MCF 10A (cell line): ENCODE measurements at places on chromosomes 3 and 15. TPM values are rescaled to one million over a fixed set of nuclear protein-coding genes. Genes with fewer than 3 reads are reported as not detected.

Gene DNASE1L3
- total RNA-seq = not detected in 2 replicates

Gene ARPP21
- not detected in 2 replicates for total RNA-seq

GRCh38 chr3:49570028-49570654 lies 15.9 kb downstream of the BSN start:
- no peak for DNase-seq

Gene DHFR2
- total RNA-seq = 3.4 and 5.0 TPM in 2 replicates

GRCh38 chr3:39668420-39668819 lies 141.0 kb upstream of the MYRIP start:
- DNase-seq = peak; percentile 73

Gene PLA2G4E
- total RNA-seq = 0.07 and 0.12 TPM in 2 replicates

- no peak for DNase-seq
Measured at GRCh38 chr3:42688487-42689420, 3.4 kb downstream of the KLHL40 start.

Gene SLC25A36
- 71.2 and 75.0 TPM in 2 replicates for total RNA-seq

DNA sequence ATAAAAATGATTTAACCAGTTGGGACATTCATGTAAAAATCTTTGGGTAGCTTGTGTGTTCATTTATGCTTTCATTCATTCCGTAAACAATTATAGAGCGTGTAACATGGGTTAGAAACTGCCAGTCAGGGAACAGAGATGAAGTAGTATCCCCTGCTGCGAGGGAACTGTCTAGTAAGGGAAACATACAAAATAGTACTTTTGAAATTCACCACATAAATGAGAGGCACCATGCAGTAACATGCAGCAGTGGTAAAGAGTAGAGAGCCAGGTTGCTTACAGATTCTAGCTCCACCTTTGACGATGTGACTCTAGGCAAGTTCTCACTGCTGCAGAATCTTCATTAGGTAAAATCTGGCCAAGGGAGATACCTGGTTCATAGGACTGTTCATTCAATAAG lies 938 bp downstream of the DZIP3 start:
- no peak for DNase-seq

DNA sequence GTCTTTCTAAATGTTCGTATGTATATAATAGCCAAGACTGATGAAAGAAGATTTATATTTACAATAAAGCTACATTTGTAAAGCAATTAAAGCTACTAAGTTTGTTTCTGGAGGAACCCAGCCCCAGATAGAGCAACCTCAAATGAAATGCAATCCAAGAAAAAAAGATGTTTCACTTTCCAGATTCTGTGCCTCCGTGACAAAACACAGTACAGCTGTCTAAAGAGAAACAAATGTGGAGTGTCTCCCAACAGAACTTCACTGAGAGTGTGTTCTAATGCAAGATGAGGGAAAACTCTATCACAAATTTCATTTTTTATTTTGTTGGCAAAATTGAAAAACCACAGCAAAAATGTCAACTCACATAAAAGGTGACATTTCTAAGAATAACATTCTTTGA lies 317.0 kb downstream of the OCA2 start:
- no peak for DNase-seq

Gene CPN2
- total RNA-seq = not detected in 2 replicates

Gene SLC15A2
- total RNA-seq = 0.79 and 1.5 TPM in 2 replicates

DNA sequence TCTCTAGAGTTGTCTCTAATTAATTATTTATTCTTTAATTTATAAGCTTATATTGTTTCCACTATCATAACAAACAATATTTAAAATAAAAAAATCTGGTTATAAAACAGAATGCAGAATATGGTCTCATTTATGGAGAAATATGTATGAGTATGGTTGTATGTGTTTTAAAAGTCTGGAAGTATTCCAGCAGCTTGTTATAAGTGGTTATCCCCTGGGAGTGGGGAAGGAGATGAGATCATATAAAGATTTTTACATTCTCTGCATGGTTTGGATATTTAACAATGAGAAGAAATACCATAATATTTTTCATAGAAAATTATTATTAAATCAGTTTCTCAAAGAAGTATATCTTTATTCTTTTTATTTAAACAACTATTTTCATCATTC lies 135.4 kb upstream of the MB21D2 start:
- DNase-seq = no peak

DNA sequence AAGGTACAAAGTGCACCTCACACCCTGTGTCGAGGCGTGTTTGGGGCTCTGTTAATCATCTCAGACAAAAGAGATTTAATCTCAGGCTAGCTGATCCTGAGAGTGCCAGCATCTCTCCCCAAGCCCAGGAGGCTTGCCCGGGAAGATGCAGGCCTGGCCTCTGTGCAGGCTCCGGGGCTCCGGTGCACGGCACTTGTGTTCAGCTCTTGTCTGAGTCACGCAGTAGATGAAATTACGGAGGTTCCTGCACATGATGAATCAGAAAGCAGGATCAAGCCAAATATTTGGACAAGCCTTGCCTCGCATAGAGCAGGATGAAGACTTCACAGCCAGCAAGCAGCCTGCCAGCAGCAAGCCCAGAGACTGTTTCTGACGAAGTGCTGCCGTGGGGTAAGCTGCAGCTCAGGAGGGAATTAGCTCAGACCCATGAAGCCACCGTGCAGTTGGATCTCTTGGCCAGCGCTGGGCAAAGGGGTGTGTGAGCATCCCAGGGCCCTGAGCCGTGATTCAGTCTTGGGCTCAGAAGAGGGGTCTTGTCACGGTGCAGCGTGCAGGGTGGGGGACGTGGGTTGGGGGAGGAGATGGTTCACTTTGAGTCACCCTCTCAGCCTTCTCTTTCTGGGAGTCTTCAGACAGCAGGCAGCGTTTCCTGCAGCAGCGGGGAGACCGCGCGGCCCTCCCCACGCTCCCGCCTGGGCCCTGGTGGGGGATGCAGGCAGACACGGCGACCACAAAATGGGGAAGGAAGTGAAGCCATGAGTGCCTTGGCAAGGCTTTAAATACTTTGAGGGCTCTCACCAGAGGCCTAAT lies 89.2 kb upstream of the MEF2A start:
- peak; percentile 97 for DNase-seq

Gene WNT5A
- total RNA-seq = 9.5 and 14.5 TPM in 2 replicates

DNA sequence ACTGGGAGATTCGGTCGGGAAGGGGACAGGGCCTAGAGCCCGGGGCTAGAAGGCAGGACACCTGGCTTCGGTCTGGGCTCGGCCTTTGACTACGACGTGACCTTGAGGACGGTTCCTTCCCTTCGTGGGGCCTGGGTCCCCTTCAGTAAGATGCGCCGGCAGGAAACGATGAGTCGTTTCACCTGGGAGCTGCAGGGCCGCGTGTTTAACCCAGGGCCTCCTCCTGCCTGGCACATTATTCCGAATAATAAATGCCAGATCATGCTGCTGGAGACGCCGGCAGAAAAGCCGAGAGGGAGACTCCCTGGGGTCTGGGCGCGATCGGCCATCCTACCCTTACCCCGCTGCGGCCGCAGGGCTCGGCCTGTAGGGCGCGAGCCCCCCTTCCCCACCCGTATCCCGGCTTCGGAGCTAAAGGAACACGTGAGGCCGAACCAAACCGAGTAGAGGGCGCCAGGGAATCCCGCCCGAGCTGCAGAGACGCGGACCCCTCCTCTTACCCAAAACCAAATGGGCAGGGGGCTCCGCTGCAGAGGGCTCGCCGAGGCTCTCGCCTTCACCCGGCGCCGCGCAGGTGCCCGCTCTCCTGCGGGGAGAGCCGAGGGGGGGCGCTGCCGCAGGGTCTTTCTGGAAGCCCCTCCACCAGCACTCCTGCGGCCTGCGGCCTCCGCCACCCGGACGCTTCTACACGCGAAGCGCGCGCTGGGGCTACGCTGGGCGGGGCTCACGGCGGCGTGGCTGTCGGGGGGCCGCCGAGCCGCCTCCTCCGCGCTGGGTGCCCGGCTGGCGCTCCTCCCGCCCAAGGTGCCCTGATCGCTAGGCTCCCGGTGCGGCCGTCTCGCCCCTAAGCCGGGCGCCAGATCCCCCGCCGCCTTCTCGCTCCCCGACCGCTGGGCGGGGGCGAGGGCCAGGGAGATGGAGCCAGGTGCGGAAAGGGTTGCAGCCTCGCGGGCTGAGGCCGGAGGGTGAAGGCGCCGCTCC lies at the start of gene BDH1:
Gene BDH1, minus strand, starts transcription at position 688 of the 981 bp plus-strand sequence. CDS start 9,525 bp downstream, outside the sequence.
- DNase-seq = peak; percentile 41

Gene ZNF660
- total RNA-seq = not detected in 2 replicates

- DNase-seq = peak; percentile 77
Measured at GRCh38 chr3:171049861-171050444, 23.4 kb upstream of the SLC2A2 start.

Gene RPL15
- total RNA-seq = 2,310 and 2,617 TPM in 2 replicates

- peak; percentile 75 for DNase-seq
Measured at GRCh38 chr3:50151728-50152127, 3.4 kb upstream of the SEMA3F start.

GRCh38 chr3:147410116-147410525 lies 956 bp downstream of the ZIC1 start:
- DNase-seq = no peak

GRCh38 chr3:56858331-56858730 lies 56.6 kb upstream of the ARHGEF3 start:
- no peak for DNase-seq

Gene GABRA5
- total RNA-seq = not detected in 2 replicates

GRCh38 chr15:89172921-89173320 lies 48.5 kb downstream of the RLBP1 start:
- no peak for DNase-seq

Gene GNAT1
- 0.49 TPM in 1 of 2 replicates, not detected in the other for total RNA-seq

GRCh38 chr3:152175528-152175889 lies 93.2 kb upstream of the MBNL1 start:
- DNase-seq = peak; percentile 87

DNA sequence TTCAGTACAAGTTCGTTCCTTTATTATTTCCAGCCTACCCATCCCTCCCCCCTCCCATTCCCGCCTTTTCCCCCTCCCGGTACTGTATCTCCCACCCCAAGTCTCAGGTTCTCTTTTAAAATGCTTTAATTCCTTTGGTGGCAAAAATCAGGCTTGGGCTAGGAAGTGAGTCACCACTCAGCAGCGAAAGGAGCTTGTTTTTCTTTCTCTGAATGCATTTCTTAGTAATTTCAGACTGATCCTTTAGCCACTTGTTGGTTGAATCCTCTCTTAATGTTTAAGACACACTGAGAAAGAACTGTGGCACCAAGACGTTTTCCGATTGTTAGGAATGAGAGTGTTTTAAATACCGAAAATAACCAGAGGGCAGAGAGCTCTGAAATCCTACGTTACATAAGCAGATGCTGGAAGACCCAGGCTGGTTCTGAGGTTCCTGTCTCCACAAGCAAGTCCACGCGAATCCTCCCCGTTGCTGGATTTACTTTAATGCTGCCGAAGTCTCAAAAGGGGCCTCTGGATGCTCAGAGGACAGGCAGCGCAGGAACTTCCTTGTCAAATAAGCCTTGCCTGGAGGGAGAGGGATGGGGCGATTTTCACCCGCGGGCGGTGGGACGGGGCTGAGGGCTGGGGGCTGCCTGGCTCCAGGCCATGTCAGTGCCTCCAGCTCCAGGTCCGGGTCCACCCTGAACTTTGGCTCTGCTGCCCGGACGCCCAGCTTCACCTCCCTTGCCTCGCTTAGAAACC lies 854 bp upstream of the COL8A1 start:
- DNase-seq = peak; percentile 80

Gene PLAAT1
- total RNA-seq = 0.93 and 1.0 TPM in 2 replicates

GRCh38 chr3:99163314-99163713 lies 261.8 kb upstream of the DCBLD2 start:
- DNase-seq = no peak

Gene LEKR1
- total RNA-seq = 1.3 and 2.2 TPM in 2 replicates

DNA sequence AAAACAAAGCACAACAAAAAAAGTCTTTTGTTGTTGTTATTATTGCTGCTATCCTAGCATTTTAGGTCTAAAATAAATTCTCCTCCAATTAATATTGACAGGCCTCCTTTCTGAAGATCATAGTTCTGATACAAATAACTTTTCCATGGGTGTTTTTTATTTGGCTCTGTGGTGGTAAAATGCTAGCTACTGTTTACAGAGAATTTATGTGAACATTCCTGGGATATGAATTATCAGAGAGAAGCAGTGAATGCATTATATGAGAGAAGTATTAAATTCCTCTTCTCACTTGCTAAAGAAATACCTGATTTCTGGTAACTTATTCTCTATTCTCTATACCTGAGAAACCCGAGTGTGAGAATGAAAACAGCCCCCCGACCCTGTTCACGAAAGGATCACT lies 57.5 kb upstream of the TMCO5A start:
- no peak for DNase-seq

Gene SV2B
- total RNA-seq = 0.44 and 0.96 TPM in 2 replicates

DNA sequence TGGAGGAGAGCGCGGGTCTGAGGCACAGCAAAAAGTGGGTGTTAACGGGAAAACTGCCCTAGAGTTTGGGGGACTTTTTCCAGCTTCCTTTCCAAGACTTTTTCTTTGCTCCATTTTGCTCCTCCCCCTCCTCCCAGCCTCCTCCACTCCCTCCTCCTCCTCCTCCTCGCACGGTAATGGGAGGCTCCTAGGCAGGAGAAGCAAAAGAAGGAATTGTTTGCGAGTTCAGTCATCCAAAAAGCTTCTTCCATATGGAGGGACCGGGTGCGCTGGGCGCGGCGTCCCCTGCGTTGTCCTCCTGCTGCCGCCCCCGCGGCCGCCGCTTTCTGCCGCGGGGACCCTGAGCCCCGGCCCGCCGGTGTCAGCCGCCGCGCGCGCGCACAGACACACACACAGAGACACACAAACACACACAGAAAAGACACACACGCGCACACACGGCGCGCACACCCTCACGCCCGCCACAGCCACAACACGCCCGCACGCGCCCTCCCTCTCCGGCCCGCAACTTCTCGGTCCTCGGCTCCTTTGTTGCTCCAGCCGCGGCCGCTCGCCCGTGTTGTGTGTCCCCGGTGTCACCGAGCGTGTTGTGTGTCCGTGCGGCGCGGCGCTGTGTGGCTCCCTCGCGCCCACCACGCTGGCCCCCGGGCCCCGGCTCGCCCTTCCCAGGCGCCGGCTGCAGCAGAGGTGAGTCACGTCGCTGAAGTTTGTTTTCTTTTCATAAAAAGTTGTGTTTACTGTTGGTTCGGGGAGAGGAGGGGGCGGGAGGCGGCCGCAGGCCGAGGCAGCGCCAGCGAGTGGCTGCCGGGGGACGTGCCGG lies at the start of gene BOC:
Gene BOC, plus strand, starts transcription at position 228 of the 820 bp plus-strand sequence. CDS start 38,246 bp downstream, outside the sequence.
- peak; percentile 44 for DNase-seq

DNA sequence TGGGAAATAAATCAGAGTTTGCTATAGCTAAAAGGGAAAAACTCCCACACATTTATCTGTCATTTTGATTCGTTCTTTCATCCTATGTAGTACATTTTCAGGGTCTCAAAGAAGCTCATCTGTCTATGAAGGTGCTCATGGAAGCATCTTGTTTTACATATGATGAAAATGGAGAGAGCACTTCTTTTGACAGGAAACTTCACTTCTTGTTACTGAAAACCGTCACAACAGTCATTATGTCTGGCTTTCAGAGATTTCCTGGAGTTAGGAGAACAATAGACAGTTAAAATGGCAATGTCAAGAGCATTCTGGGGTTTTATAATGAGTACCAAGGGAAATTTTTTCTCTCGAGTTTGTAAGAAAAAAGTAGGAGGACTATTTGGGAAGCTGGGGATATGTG lies 83.3 kb downstream of the TMEM108 start:
- no peak for DNase-seq

DNA sequence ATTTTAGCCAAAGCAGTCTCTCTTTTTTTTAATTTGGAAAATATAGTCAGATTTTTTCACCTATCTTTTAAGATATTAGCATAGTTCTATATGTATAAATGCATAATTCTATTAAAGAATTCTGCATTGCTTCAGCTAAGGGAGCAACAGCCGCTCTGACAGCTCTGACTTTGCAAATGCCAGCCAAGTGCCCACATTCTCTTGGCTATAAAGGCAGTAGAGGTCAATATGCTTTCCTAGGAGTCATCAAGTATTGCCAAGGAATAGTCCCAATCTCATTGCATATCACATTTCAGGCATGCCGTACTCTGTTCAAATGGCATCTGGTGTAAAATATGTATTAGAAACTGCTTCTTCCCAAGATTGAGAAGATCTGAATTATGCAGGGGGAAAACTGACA lies 161.4 kb downstream of the RPLP1 start:
- no peak for DNase-seq
